ENCODE measurements at places on chromosomes 11 and 22. TPM values are rescaled to one million over a fixed set of nuclear protein-coding genes. Genes with fewer than 3 reads are reported as not detected.

The UPB1 gene
- 0.49 TPM for polyA plus RNA-seq

The DDX25 gene
- 0.12 TPM for polyA plus RNA-seq

The PTPRJ gene
- polyA plus RNA-seq, result 4.7 TPM

The CATSPERZ gene
- 0.54 TPM for polyA plus RNA-seq

The CLTCL1 gene
- polyA plus RNA-seq, result 8.6 TPM

The INPP5J gene
- polyA plus RNA-seq, result 3.2 TPM

The LRP4 gene
- 10.9 TPM for polyA plus RNA-seq

The C22orf42 gene
- polyA plus RNA-seq, result not detected

The SYT9 gene
- polyA plus RNA-seq, result 0.10 TPM

The HEPACAM gene
- not detected for polyA plus RNA-seq

The PHLDA2 gene
- polyA plus RNA-seq, result 16.2 TPM
